ENCODE measurements at places on chromosomes 5 and 9.

GRCh38 chr5:1895739-1896420 lies 13.2 kb upstream of the IRX4 start:
- DNase-seq, result no peak

- DNase-seq, result no peak
Observed at GRCh38 chr9:105832096-105832710, 137.9 kb downstream of the TMEM38B start.

DNA sequence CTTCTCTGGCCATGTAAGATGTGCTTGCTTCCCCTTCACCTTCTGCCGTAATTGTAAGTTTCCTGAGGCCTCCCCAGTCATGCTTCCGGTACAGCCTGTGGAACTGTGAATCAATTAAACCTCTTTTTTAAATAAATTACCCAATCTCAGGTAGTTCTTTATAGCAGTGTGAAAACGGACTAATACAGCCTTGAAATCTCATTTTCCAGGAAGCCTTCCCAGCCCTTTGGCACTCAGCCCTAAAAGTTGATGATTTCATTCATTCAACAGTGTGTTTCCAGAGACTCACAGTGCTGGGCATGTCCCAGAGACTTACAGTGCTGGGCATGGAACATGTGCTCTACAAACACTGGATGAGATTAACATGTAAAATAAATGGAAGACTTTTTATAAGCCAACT lies 135.8 kb downstream of the DCP2 start:
- DNase-seq, result no peak

- no peak for DNase-seq
Observed at GRCh38 chr5:81007637-81008027, 47.5 kb downstream of the RASGRF2 start.

GRCh38 chr9:92717201-92718085 lies 47.2 kb downstream of the BICD2 start:
- no peak for DNase-seq

DNA sequence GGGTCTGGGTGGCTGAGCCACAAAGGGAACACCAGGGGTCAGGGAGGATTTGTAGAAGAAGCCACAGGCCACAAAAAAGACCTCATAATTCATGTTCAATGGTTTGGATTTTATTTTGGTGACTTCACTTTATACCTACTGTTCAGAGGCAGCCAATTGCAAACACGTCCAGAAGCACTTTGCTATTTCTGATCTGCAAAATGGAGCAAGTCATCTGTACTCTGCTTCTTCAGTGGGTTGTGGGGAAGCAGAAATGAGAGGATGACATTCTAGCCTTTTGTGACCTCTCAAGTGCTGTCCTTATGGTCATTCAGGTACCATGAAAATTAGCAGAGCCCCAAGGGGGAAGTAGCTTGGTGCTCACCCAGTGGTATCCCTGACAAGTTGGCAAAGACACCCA lies 2.5 kb upstream of the KCNIP1 start:
- DNase-seq, result no peak

GRCh38 chr5:1003296-1003937 lies 5.2 kb upstream of the NKD2 start:
- DNase-seq, result no peak

GRCh38 chr5:62143268-62144229 lies 162.5 kb upstream of the KIF2A start:
- DNase-seq, result peak; percentile 16

DNA sequence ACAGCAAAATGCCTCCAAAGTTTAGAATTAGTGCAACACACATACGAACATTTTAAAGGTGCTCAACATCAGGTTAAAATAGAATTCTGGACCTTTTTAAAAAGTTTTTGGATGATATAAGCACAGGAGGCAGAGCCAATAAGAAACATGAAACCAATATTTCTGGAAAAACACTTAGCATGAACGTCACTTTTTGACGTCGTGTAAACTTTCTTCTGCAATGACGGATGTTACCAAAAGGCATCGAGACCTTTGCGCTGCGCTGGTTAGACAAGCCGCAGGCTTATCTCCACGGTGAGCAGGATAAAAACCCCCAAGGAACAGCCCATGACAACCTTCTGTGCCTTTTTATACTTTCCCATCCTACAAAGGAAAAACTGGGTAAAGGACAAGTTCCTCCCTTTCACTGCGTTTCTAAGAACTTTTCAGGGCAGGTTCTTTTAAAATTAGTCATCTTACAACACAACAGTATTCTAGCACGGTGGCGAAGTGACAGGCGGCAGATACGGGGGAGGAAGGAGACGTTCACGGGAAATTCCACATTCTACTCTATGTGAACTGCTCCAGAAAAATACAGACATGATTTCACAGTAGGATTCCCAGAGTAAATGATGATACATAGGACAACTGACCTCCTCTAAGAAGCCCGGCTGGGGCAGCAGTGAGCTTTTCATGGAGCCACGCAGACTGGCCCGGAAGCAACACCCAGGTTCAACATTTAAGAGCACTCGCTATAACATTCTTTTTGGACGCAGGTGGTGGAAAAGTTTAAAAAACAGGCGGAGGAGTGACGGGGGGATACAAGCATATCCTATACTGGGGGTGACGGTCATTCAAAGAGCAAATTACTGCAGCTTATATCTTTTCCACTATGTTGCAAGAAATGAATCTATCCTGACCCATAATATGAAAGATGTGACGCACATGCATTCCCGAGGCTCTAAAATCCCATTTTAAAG lies 52.4 kb downstream of the USP20 start:
- DNase-seq, result no peak

GRCh38 chr5:147327421-147327820 lies 92.6 kb downstream of the STK32A start:
- no peak for DNase-seq

- no peak for DNase-seq
Observed at GRCh38 chr9:37931592-37931991, 27.7 kb upstream of the SLC25A51 start.

DNA sequence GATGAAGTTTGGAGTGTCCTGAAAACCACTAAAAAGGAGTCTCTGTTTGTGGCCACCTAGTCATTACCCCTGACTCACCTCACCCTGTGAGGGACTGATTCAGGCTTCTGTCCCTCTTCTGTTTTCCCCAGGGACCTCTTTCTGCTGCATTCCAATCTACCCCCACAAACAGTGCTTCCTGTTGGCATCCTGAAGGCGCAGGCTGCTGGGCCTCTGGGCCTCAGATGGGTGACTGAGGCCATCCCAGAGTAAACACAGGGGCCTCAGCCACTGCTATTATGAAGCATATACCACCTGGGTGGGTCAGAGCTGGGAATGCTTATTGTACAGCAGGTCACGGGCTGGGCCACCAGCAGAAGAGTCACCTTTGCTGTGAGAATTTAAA lies 20.0 kb downstream of the MORN5 start:
- DNase-seq, result no peak

DNA sequence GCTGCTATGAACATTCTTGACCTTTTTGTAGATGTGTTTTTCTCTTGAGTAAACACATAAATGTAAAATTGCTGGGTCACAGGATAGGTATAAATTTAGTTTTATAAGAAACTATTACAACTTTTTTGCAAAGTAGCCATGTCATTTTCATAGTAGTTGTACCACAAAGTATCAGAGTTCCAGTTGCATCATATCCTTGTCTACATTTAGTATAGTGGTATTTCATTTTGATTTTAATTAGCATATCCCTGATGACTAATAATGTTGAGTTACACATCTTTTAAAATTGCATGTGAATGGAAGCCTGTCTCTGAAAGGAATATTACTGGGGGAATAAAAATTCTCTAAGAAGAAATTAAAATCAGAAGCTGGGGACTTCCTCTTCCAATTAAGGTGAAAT lies 85.4 kb downstream of the TMEM161B start:
- DNase-seq, result no peak

GRCh38 chr5:43572357-43572756 lies 15.5 kb upstream of the PAIP1 start:
- no peak for DNase-seq

DNA sequence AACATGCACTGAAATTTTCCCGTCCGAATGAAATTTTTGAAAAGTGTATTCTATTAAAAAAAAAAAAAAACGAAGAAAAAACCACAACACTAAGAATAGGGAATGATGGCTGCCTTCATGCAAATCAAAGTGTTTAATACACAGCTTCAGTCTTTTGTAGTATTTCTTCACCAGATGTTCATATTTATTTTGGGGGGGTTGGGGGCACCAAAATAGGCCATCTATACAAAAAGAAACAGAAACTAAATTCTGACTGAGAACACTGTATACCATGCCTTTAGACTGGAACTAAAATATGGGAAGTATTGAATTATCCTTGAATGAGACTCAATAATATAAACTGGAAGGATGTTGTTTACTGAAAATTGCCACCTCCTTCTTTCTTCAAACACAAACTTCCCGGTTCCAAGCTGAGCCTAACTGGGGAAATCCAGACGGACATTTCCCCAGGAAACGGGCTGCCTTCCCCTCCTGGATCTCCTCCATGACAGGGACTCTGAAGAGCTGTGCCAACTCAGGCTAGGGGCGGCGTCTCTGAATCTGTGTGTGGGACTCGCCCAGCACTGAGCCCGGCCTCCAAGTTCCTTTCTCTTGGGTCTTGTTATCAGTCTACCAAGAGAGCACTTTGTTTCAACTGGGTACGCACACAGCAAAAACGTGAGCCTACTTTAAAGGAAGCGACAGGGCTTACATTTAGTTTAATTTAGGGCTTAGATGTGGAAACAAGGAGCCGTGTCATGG lies 511.3 kb upstream of the ADAMTS16 start:
- no peak for DNase-seq

GRCh38 chr5:370311-370958 lies 48.9 kb downstream of the AHRR start:
- no peak for DNase-seq

GRCh38 chr5:54357408-54358058 lies 47.2 kb upstream of the ARL15 start:
- DNase-seq, result no peak

DNA sequence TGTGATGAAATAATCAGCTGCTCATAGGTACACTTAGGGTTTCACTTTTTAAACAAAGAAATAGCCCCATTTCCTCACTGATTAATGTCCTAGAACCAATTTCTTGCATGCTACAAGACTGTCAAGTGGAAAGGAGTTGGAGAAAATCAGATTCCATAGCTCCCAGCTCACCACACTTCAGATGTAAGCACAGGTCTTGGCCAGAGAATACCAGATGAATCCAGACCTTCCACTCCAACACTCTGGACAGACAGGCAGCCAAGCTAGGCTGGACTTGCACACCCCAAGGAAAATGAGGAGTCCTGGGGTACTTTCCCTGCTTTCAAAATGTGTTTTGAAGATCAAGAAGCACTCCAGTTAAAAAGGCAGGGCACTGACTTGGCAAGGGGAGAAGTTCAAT lies 68.5 kb downstream of the KLHL3 start:
- DNase-seq, result no peak

GRCh38 chr5:82599692-82600091 lies 321.5 kb upstream of the RPS23 start:
- no peak for DNase-seq

GRCh38 chr9:22718653-22719052 lies 272.0 kb downstream of the DMRTA1 start:
- no peak for DNase-seq

DNA sequence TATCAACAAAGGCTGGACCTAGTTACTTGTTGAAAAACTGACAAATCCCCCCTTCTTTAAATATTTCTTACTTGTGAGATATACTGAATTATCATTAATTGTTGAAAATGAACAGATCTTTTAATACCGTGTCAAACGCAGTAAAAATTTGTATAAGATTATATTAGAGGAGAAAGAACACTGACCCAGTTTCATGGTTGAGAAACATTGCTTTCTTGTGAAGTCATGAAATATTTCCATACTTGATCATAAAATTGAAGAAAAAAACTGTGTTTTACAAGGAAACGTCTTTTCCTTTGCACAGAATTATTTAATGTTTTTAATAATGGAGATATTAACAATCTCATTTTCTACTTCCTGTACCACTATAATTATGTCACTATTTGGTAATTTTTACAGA lies 45.8 kb downstream of the MOCS2 start:
- no peak for DNase-seq

- no peak for DNase-seq
Observed at GRCh38 chr9:38202336-38202938, 133.4 kb upstream of the SHB start.

- DNase-seq, result no peak
Observed at GRCh38 chr5:123350742-123351141, 72.5 kb downstream of the CEP120 start.

- DNase-seq, result no peak
Observed at GRCh38 chr9:16509997-16510396, 360.5 kb downstream of the BNC2 start.

GRCh38 chr9:132487980-132488535 lies 78.0 kb downstream of the CFAP77 start:
- no peak for DNase-seq

DNA sequence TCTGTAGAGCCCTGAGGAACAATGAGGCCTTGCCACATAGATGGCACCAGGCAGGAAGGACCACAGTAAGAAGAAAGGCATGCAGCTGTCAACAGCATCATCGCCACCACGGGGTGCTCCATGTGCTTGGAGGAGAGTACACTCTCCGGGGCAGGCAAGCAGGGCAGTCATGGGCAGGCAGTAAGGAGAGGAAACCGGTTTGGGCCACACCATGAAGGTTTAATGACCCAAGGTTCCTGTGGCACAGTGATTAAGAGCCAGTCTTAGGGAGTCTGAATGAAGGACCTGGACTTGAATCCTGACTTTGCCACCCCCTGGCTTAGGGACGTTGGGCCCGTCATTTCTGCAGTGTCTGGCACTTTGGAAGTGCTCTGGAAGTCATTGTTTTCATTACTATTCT lies 80.6 kb upstream of the ZBTB43 start:
- no peak for DNase-seq

- no peak for DNase-seq
Observed at GRCh38 chr9:68970151-68970550, 43.8 kb downstream of the PRKACG start.

DNA sequence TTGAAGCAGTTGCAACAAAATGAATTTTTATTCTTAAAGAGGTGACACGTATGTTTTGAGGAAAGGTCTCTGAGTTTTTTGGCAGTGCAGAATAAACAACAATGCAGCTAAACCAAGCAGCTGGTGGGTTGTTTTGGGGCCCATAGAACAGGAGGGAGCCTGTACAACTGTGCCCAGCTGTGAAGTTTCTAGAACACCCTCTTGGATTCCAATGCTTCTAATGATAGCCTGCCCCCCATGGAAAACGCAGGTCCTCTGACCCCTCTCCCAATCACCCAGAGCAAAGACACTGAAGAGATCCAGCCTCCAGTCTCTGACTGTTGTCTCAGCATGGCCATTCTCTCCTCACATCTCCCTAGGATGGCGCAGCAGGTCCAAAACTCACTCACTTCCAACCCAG lies 150.9 kb downstream of the MARCHF11 start:
- DNase-seq, result no peak

DNA sequence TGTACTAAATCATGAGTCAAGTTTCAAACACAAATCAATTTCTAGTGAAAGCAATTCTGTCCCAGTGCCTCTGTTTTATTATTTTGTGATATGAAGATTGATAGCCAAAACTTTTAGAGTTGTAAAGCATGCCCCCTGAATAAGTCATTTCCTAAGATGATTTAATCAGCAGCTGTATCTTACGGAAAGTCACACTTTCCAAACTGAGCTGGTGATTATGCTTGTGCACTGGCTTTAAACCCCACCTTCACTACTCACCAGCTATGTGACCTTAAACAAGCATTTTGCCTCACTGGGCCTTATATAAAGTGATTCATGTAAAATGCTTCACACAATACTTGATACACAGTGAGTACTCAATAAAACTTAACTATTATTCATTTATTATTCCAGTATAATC lies 78.1 kb downstream of the EDIL3 start:
- DNase-seq, result no peak

- no peak for DNase-seq
Observed at GRCh38 chr9:87157366-87158031, 210.2 kb upstream of the GAS1 start.

All from cerebellar cortex (tissue), 1 donor.